ENCODE measurements at places on chromosomes 5 and 9.

GRCh38 chr9:123064716-123065115, 31.2 kb downstream of the GPR21 start:
- DNase-seq: no peak

DNA sequence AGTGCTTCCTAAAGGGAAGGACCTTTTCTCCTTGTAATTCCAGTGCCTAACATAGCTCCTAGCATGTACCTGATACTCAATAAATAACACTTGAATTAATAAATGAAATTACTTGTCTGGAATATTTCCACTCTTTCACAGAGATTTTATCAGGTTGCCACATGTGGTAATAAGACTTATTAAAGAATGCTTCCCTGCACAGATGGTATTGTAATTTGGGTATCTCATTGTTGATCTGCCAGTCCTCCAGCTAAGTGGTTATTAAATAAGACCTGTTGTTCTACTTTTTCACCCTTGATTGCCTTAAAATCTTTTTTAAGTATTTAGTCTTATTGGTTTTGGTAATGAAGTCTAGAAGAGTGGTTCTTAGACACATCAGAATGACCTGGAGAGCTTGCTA, 28.1 kb upstream of the CETN3 start:
- no peak for DNase-seq

DNA sequence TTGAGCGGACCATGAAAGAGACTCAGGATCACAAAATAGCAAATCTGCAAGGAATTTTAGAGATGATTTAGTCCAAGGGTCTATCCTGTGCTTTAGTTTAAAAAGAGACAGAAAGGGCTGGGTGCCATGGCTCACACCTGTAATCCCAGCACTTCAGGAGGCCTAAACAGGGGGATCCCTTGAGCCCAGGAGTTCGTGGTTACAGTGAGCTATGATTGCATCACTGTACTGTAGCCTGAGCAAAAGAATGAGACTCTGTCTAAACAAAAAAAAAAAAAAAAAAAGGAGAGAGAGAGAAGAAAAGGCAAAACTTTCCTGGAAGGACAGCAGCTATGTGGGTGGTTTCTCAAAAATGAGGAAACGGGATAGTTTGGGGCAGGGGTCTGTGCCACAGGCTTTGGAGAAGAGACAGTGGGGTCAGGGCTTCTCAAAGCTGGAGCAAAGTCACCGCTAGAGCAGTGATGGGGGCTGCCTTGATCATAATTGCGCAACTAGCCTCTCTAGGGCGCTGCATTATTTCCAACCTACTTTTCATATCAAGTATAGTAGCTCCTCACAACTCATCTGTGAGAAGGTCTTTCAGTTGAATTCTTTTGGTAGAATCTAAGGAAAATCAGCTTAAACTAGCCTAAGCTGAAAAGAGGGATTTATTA, 8.5 kb upstream of the ANKH start:
- no peak for DNase-seq

GRCh38 chr9:111925017-111925770, 28.6 kb downstream of the UGCG start:
- no peak for DNase-seq

GRCh38 chr9:72864327-72864726, 88.5 kb downstream of the ALDH1A1 start:
- no peak for DNase-seq

Data from stimulated activated CD8-positive, alpha-beta memory T cell treated with anti-CD3 and anti-CD28 coated beads, Interleukin-2, amount 100 ng/mL, for 1 hour (primary cell).